ENCODE measurements at places on chromosomes 6 and 20.

GRCh38 chr6:81451787-81452186, 300.7 kb downstream of the TENT5A start:
- H3K4me1 ChIP-seq, result peaks cover under 1% of the 10 kb centered on the region
- H3K36me3 ChIP-seq, result no peaks in the 10 kb centered on the region
- no peak overlapping the region for H3K27ac ChIP-seq
- DNase-seq, result no peak

GRCh38 chr6:68160348-68160747, 474.7 kb upstream of the ADGRB3 start:
- peaks cover 1% of the 10 kb centered on the region for H3K4me1 ChIP-seq
- H3K36me3 ChIP-seq, result no peaks in the 10 kb centered on the region
- no peak overlapping the region for H3K4me3 ChIP-seq
- DNase-seq, result no peak
- H3K27ac ChIP-seq, result no peak overlapping the region

DNA sequence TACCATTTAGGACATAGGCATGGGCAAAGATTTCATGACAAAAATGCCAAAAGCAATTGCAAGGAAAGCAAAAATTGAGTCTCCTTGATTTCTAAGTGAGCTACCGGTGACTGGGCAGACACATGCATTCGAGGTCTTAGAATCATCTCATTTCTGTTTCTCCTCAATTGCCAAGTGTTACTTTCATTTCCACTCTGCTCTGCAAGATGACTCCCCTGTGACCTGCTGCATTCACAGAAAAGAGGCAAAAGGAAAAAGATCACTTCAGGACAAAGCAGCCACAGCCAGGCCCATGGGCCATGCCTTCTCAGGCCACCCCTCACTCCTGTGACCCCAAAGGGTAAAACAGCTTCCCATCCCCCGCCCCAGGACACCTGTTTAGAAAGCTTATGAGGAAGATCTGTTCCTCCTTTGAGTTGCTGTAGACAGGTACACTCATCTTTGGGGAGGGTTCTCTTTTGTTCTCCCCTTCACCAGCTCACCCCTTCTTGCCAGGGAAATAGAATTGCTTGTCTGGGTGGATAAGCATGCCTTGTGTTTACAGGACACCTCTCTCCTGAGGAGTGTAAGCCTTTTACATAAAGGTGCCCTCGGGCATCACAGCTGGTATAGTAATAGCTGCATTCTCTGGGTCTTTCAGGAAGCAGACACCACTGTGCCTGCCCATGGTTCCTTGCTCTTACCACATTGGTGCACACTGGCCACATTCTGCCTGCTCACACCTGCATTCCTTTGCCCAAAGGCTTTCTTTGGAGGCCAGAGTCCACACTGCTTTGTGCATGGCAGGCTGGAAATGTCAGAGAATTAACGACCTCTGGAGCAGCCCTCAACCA, 105.0 kb downstream of the SLC24A3 start:
- H3K4me3 ChIP-seq, result no peak overlapping the region
- no peak overlapping the region for H3K27ac ChIP-seq
- no peaks in the 10 kb centered on the region for H3K4me1 ChIP-seq
- DNase-seq, result no peak
- no peaks in the 10 kb centered on the region for H3K36me3 ChIP-seq

DNA sequence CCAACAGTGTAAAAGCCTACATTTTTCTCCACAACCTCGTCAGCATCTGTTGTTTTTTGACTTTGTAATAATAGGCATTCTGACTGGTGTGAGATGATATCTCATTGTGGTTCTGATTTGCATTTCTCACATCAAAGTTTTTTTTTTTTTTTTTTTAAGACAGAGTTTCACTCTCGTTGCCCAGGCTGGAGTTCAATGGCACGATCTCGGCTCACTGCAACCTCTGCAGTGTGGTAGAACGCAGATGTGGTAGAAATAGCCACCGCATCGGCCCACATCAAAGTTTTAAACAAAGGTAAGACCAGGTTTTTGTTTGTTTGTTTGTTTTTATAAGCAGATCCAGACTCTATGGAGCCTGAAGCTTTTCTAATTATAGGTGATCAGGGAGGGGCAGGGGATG, 12.7 kb upstream of the PPP1R3G start:
- H3K27me3 ChIP-seq, result no peaks in the 10 kb centered on the region
- DNase-seq, result no peak
- H3K36me3 ChIP-seq, result no peaks in the 10 kb centered on the region
- H3K4me1 ChIP-seq, result peaks cover 4% of the 10 kb centered on the region
- H3K4me3 ChIP-seq, result no peak overlapping the region

DNA sequence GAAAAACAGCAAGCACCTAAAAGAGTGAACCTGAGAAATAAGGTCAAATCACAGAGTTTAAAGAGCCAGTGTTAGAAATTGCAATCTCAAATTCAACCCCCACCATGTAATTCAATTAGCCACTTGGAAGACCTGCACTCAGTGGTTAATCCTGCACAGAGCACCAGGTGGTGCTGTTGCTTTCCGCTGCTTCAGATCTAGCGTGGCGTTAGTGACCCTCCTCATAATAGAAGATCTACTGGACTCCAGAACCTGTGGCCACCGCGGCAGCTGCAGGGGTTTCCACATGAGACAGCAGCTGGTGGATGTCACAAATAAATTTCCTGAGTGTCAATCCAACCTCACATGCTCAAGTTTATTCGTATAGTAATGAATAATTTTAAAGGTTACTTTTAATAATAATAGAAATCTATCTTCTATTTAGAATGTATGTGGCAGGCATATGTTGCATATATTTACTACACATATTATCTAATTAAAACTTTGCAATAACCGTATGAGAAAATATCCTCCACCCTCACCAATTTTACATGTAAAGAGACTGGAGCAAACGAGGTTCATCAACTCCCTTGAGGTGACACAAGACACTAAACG, 84.4 kb downstream of the SYNE1 start:
- H3K27me3 ChIP-seq, result peaks cover 17% of the 10 kb centered on the region
- H3K4me3 ChIP-seq, result no peak overlapping the region
- no peak overlapping the region for H3K27ac ChIP-seq
- peaks cover 1% of the 10 kb centered on the region for H3K36me3 ChIP-seq
- no peaks in the 10 kb centered on the region for H3K4me1 ChIP-seq

DNA sequence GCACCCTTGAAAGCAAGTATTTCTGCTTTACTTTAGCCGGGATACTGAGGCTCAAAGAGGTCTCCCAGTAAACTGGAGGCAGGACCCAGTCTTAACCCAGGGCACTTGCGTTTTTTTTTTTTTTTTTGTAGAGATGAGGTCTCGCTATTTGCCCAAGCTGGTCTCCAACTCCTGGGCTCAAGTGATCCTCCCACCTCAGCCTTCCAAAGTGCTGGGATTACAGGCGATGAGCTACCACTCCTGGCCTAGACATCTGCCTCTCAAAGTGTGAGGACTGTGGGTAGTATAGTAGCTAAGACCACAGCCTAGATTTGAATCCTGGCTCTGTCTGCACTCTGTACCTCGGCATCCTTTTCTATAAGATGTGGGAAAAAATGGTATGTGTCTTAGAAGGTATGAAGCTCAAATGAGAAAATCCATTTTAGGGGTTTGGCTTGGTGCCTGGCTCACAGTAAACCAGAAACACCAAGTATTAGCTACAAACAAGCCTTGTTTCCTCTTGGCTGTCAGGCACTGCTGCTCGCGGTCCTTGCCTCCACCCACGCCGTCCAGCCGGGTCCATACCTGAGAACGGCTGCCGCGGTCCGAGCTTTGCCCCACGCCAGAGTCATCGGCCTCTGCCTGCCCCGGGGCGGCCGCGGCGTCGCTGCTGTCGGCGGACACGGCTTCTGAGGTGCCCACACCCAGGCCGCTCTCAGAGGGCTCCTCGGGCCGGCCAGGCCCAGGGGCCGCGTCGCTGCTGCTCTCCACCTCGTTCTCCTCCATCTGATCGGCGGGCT, 1.2 kb downstream of the ZNF335 start:
- H3K27me3 ChIP-seq, result peaks cover under 1% of the 10 kb centered on the region
- no peak for DNase-seq
- H3K4me1 ChIP-seq, result peaks cover 9% of the 10 kb centered on the region
- peaks cover 3% of the 10 kb centered on the region for H3K36me3 ChIP-seq

DNA sequence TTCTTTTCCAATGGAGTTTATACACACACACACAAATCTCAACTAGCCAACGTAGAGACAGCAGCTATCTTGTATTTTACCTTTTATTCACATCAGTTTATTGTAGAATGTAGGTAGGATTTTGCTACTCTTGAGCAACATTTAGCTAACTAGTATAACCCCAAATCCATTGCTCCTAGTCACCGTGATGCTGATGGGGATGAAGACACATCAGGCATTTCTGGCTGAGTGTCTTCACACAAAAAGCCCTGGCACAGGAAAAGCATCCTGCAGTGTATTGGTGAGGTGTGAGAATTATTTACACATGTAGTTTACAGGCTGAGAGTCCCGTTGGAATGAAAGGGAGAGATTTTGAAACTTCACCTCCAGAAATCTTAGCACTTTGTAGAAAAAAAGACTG, 65.9 kb upstream of the FBXL4 start:
- H3K36me3 ChIP-seq, result no peaks in the 10 kb centered on the region
- no peak overlapping the region for H3K27ac ChIP-seq
- H3K4me1 ChIP-seq, result peaks cover 2% of the 10 kb centered on the region
- no peak for DNase-seq

GRCh38 chr6:3397229-3398164, 59.4 kb downstream of the SLC22A23 start:
- H3K4me3 ChIP-seq, result no peak overlapping the region
- H3K27me3 ChIP-seq, result no peaks in the 10 kb centered on the region
- H3K4me1 ChIP-seq, result peaks cover 37% of the 10 kb centered on the region
- DNase-seq, result no peak
- H3K27ac ChIP-seq, result peak overlapping the region; percentile 39
- peaks cover 2% of the 10 kb centered on the region for H3K36me3 ChIP-seq

GRCh38 chr6:15061180-15061641, 184.7 kb upstream of the JARID2 start:
- no peak overlapping the region for H3K27ac ChIP-seq
- H3K4me1 ChIP-seq, result peaks cover 16% of the 10 kb centered on the region
- DNase-seq, result no peak
- H3K36me3 ChIP-seq, result no peaks in the 10 kb centered on the region
- H3K4me3 ChIP-seq, result no peak overlapping the region

DNA sequence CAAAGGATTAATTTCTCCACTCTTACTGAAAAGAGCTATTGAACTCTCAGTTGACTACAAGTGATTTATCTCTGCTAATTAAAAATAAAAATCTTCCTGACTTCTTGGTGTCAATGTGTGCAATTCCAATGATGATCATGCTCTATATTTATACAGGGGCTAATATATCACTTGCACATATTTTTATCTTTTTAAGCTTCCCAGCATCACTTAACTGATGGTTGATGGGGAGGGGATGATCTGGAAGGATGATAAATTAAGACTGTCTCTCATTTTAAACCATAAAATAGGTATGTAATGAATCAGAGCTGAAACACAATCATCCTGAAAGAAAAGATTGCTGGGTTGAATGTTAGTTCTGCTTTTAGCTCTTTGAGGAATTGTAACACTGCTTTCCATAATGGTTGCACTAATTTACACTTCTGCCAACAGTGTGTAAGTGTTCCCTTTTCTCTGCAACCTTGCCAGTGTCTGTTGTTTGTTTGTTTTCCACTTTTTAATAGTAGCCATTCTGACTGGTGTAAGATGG, 169.6 kb upstream of the ECI2 start:
- DNase-seq, result no peak
- no peaks in the 10 kb centered on the region for H3K4me1 ChIP-seq
- no peak overlapping the region for H3K4me3 ChIP-seq
- no peaks in the 10 kb centered on the region for H3K27me3 ChIP-seq
- H3K27ac ChIP-seq, result no peak overlapping the region
- H3K36me3 ChIP-seq, result no peaks in the 10 kb centered on the region

DNA sequence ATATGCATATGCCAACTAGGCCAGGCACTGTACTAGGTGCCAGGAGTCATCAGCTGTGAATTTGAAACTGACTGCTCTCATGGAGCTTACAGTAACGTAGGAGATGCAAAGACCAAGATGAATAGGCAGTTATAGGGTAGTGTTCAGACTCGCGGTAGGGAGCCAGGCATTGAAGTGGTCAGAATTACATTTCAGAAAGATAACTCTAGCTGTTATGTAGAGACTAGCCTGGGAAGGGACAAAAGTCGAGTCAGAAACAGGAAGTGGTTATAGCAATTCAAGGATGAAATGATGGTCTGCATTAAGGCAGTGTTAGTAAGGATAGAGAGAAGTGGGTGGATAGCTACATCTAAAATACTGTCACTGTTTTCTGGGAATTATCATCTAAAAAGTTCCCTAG, 56.6 kb downstream of the PCMT1 start:
- no peak overlapping the region for H3K4me3 ChIP-seq
- H3K4me1 ChIP-seq, result no peaks in the 10 kb centered on the region
- DNase-seq, result no peak
- H3K27ac ChIP-seq, result no peak overlapping the region
- H3K36me3 ChIP-seq, result peaks cover 3% of the 10 kb centered on the region
- H3K27me3 ChIP-seq, result no peaks in the 10 kb centered on the region

DNA sequence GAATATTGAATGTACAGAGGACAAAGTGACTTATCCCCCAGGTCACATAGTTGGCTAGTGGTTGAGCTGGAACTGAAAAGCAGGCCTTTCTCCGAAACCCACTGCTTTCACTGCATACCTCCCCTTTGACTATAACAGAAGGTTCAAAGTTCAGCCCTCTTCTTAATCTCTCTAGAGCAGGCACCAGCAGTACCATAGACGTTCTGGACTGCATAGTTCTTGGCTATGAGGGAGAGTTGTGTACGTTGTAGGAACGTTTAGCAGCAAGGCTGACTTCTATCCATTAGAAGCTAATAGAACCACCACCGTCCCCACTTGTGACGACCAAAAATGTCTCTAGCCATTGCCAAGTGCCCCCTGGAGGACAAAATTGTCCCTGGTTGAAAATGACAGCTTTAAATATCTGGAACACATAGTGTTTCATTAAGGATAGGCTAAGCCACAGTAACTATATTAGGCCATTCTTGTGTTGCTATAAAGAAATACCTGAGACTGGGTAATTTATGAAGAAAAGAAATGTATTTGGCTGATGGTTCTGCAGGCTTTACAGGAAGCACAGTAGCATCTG, 123.8 kb upstream of the MTHFD1L start:
- no peak overlapping the region for H3K4me3 ChIP-seq
- peaks cover 3% of the 10 kb centered on the region for H3K36me3 ChIP-seq
- no peak for DNase-seq

- no peak overlapping the region for H3K27ac ChIP-seq
- no peak overlapping the region for H3K4me3 ChIP-seq
- H3K4me1 ChIP-seq, result no peaks in the 10 kb centered on the region
- H3K27me3 ChIP-seq, result no peaks in the 10 kb centered on the region
- H3K36me3 ChIP-seq, result peaks cover 11% of the 10 kb centered on the region
- no peak for DNase-seq
Observed at GRCh38 chr20:7989379-7989778, 30.2 kb downstream of the TMX4 start.
